ENCODE measurements at places on chromosomes 3 and 15.

DNA sequence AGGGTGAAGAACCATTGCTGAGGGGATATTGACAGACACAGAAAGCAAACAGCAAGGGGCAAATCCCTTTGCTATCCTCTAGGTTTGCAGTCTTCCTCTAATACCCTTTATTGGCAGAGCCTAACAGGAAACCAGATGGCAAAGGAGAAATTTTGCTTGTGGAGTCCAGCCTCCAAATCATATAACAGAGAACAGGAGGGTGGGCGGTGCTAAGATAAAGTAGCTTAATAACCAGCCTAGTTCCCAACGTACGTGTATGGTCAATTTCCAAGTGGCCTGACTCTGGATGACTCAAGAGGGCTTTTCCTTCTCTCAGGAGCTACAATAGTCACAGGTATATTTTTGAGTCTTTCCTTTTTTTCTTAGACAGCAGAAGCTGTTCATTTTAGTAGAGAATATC lies 404.5 kb downstream of the PDCD6IP start:
- DNase-seq: no peak

DNA sequence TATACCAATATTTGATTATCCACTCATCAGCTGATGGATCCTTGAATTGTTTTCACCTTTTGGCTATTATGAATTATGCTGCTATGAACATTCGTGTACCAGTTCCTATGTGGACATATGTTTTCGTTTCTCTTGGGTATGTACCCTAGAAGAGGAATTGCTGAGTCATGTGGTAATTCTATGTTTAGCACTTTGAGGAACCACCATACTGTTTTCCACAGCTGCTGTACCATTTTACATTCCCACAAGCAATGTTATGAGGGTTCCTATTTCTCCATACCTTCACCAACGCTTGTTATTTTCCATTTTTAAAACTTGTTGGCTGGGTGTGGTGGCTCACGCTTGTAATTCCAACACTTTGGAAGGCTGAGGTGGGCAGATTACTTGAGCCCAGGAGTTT lies 62.9 kb downstream of the RPLP1 start:
- no peak for DNase-seq

GRCh38 chr15:78625606-78626280 lies 4.9 kb upstream of the CHRNA3 start:
- no peak for DNase-seq

- DNase-seq: peak; percentile 86
These were observed 4.9 kb downstream of the TLR9 start for GRCh38 chr3:52220380-52221026.

- DNase-seq: no peak
These were observed 24.1 kb downstream of the TMEM40 start for GRCh38 chr3:12734960-12735359.

- DNase-seq: no peak
These were observed 5.7 kb downstream of the IFRD2 start for GRCh38 chr3:50286322-50287227.

DNA sequence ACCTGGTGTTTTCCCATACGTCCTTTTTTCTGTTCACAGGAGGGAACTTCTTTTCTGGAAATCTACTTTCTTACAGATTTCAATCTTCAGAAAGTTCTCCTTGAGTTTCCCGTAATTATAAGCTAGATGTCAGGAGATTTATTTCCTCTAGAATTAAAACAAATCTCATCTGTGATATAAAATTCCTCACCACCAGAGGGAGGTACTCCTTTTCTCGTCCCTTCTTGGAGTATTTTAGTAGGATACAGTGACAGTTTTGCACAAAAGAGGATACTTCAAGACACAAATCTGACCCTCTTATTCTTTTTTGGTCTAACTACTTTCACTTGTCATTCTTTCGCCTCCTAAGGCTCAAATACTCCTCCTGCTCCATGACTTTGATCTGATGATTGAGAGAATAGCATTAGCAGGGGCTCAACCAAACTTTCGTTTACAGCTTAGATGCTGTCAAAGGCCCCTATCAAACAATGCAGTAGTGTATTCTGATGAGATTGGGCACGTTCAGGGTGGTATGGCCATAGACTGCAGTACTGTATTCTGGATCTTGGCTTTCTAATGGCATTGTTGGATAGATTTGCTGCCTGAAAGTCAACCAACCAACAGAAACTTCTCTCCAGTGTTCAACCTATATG lies 38.0 kb downstream of the TMEM41A start:
- DNase-seq: no peak

DNA sequence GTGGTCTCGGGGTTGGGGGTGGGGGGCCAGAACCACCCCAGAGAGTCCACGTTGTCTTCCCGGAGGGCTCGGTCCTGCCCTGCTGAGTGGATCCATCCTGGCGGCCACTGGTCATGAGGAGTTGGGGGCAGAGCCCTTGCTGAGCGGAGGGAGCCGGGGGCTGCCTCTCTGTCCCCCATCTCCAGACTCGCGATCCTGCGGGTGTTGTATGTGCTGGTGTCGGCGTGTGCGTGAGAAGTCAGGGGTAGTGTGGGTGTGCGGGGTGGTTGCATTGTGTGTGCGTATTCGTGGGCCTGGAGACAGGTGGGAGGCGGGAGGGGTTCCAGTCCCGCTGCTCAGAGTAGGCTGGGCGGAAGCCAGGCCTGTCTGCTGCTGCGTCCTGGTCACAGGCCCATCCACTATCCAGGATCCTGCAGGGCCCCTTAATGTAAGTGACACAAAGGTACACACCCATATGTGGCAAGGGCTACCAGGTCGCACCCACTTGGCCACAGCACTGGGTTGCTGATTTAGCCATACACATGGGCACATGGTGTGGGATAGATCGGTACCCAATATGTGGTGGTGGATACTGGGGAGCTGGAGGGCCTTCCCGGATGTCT lies 30.7 kb downstream of the NBEAL2 start:
- DNase-seq: no peak

DNA sequence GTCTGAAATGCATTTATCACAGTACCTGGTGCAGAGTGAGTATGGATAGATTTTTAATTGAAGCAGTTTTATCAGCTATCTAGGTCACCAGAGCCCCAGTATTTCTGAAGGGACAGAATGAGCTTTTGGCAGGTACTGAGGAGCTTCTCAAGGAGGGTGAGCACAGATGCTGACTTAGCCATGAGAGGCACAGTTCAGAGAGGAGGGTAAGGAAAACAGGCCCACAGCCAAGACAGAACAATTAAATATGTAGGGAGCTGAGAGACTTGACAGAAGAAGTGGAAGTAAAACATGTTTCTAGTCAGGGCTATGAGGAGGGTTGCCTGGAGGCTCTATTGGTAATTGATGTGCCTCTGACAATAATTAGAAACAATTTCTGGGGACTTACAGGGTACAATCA lies 20.1 kb downstream of the ZNF80 start:
- DNase-seq: no peak

DNA sequence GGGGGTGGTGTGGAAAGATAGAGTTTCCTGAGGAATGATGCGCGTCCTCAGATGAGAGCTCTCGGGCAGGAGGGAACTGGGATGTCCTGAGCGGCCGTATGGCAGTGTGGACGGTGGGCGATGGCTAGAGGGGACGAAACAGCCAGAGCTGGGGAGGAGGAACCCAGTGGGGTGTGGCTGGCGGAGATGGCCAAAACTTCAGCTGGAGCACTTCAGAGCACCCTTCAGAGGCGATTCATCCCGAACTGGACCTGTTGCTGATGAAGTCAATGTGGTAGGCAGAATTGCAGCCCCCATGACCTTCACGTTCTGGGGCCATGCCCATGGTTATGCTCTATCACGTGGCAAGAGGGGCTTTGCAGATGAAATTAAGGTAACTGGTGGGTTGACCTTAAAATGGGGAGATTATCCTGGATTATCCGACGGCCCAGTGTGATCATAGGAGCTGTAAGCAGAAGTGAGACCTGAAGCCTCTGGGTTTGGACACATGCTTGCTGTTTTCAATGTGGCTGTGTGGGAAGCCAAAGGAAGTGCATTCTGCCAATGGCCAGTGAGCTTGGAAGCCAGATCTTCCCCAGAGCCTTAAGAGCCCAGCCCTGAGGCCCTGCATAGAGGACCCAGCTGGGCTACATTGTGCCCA lies 52.3 kb downstream of the ATP1B3 start:
- no peak for DNase-seq

All from stimulated activated CD4-positive, alpha-beta T cell treated with anti-CD3 and anti-CD28 coated beads, Interleukin-15, amount 100 ng/mL, for 1 hour (primary cell).